ENCODE measurements at places on chromosomes 5 and 9.

- DNase-seq, result no peak
Observed at GRCh38 chr9:90986161-90986560, 184.5 kb downstream of the SYK start.

DNA sequence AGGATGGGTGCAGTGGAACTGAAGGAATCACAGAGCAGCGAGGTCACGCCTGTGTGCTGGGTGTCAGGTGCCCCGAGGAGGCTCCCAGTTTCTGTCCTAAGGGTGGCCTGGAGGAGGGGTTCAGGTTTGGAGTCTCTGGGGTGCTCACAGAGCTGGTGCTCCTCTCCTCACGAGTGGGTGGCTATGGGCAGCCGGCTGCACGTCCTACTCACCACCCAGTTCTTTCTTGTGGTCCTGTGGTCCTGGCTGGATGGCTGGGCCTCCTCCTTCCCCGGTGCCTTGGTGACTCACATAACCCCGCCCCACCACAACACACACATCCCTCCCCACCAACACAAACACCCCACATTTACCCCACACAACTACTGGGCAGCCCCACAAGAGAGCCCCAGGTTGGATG is 9.9 kb upstream of the PTGS1 start:
- no peak for DNase-seq

DNA sequence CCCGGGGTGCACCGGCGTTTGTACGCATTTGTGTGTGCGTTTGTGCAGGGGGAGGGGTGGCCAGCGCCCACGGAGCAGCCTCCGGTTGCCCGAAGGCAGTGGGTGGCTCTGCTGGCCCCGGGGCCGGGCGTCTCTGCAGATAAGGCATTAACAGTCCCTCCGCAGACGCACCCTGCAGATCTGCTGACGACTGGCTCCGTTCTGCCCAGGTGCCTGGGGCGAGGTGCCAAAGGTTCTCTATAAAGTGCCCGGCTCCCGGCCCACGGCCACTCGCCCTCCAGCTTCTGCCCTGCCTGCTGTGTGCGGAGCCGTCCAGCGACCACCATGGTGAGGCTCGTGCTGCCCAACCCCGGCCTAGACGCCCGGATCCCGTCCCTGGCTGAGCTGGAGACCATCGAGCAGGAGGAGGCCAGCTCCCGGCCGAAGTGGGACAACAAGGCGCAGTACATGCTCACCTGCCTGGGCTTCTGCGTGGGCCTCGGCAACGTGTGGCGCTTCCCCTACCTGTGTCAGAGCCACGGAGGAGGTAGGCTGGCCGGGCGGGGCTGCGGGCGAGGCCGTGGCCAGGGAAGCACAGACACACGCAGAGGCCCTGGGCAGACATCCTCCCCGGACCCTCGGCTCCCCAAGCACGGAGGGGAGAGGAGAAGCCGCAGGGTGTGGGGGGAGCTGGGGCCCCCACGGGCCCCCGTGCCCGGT is at the start of gene SLC6A19:
Gene SLC6A19 (plus strand): TSS at position 269 of the 699 bp plus-strand sequence. CDS start 56 bp downstream, at position 325.
- no peak for DNase-seq

GRCh38 chr9:4670591-4670990 is 4.3 kb upstream of the SPATA6L start:
- DNase-seq, result no peak

- no peak for DNase-seq
Observed at GRCh38 chr9:98312365-98312764, 56.9 kb upstream of the TBC1D2 start.

DNA sequence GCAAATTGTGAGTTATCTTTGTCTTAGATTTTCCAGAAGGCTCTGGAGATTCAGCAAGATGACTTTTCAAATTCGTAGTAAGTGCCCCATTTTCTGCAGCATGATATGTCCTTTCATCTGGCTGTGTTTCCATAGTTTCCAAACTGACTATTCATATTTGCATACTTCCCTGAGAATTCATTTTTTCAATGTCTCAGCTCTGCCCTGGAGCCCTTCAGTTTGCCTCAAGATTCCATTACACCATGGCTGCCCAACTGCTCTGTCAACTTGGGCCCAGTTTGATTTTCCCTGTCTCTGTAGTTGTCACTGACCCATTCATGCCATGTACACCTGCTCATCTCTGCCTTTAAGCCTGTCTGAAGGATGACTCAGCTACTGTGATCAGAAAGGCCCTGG is 94.2 kb upstream of the RUSC2 start:
- no peak for DNase-seq

DNA sequence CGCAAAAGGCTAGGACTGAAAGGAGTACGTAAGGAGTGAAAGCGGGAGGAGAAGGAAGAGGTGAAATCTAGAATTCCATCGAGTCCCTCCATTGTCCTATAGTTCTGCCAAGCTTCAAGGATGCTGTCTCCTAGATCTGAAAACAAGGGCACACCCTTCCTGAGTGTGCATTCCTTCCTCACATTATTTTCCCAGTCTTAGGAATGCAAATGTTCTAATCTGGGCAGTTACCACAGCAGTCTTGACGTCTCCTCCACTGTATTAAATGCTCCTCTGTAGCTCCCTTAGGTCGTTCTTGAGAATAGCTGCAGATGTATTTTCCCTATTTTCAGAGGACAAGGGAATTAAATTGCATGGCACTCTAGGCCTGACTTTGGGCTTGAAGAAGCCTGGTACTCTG is 127.6 kb downstream of the SLIT3 start:
- DNase-seq, result no peak

- peak; percentile 54 for DNase-seq
Observed at GRCh38 chr5:98796197-98796972, 22.9 kb downstream of the RGMB start.

DNA sequence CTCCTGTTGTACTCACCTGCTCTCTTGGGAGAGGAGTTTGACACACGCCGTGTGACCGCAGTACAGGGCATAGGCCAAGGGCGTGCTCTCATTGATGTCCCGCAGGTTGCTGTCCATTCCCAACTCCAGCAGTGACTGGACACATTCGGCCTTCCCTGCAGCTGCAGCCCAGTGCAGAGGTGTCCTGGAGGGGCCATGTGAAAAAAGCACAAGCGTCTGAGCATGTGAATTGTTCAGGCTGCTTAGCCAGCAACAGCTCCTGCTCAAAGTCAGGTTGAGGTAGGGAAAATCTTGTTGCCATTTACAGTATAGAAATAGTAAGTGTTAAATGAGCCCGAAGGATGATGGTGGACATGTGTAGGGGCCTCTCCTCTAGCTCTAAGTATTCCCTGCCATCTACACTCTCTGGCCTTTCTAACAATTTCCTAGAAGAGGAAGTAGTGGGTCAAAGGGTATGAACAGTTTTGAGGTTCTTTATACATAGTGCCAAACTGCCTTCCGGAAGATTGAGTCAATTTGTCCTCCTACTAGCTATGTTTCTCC is 116.5 kb downstream of the ANKRD55 start:
- DNase-seq, result no peak

GRCh38 chr5:132686193-132686592 is 12.4 kb downstream of the IL4 start:
- no peak for DNase-seq

GRCh38 chr5:57298295-57298984 is 124.6 kb downstream of the GPBP1 start:
- DNase-seq, result peak; percentile 77

DNA sequence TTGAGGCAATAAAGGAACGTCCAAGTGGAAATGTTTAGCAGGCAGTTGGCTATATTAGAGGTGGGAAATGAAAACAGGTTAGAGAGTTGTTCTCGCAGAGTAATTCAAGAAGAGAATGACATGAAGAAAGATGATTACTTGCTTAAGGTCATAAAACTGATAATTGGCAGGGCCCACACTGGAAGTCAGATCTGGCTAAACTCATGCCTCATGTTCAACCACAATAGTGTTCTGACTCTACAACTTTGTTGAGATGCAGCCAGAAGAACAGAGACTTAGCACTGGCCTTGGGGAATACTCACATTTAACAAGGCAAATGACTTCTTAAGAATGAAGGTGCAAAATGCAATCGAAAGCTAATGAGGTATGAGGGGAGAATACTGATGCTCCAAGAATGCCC is 27.2 kb upstream of the TNFSF8 start:
- no peak for DNase-seq

GRCh38 chr5:172502410-172502809 is 48.1 kb upstream of the SH3PXD2B start:
- no peak for DNase-seq

DNA sequence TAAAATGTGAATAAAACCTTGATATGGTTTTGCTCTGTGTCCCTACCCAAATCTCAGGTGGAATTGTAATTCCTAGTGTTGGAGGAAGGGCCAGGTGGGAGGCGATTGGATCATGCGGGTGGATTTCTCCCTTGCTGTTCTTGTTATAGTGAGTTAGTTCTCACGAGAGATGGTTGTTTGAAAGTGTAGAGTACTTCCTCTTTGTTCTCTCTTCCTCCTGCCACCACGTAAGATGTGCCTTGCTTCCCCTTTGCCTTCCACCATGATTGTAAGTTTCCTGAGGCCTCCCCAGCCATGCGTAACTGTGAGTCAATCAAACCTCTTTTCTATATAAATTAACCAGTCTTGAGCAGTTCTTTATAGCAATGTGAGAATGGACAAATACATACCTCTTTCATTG is 34.9 kb downstream of the TARS1 start:
- DNase-seq, result no peak

DNA sequence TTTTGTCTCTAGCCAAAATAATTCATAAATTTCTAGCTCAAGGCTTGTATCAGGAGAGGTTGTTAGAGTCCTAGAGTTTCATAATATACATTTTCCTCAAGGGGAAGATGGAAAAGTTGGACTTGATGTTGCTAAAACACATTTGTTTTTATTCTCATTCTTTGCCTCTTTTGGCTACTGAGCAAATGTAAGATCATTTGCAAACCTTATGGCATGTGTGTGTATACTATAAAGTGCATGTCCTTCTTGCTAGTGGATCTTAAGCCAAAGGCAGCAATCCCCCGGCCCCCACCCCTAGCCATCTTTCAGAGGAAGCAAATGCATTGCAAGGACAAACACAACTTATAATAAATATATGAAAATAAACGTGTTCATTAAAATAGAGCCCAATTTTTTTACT is 43.0 kb downstream of the ADAMTSL1 start:
- no peak for DNase-seq

GRCh38 chr5:96718635-96719077 is 56.5 kb downstream of the CAST start:
- no peak for DNase-seq
